ENCODE measurements at places on chromosomes 2 and 18. TPM values are rescaled to one million over a fixed set of nuclear protein-coding genes. Genes with fewer than 3 reads are reported as not detected.

ADGRF3 gene
- total RNA-seq, result 0.04 TPM

DNA sequence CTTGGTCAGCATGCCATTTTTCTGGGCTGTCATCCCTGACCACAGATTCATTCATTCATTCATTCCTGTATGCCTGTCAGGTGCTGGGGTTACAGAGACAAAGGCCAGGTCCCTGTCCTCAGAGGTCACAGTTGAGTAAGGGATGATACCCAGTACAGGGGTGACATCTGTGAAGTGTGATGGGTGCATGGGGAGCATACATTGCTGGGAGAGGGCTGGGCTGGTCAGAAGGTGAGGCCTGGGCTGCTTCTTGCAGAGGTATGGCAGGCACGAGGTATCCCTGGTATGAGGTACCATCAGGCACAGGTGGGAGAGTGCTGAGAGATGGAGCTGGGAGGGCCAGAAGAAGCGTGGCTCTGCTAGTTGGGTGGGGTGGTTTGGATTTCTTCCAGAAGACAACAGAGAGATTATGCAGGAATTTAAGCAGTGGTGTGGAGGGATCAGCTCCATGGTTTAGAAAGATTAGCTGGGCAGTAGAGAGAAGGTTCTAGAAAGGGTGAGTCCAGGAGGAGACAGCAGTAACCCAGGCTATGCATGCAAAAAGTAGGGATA is 181.9 kb upstream of the HAAO start:
- DNase-seq, result no peak

DNA sequence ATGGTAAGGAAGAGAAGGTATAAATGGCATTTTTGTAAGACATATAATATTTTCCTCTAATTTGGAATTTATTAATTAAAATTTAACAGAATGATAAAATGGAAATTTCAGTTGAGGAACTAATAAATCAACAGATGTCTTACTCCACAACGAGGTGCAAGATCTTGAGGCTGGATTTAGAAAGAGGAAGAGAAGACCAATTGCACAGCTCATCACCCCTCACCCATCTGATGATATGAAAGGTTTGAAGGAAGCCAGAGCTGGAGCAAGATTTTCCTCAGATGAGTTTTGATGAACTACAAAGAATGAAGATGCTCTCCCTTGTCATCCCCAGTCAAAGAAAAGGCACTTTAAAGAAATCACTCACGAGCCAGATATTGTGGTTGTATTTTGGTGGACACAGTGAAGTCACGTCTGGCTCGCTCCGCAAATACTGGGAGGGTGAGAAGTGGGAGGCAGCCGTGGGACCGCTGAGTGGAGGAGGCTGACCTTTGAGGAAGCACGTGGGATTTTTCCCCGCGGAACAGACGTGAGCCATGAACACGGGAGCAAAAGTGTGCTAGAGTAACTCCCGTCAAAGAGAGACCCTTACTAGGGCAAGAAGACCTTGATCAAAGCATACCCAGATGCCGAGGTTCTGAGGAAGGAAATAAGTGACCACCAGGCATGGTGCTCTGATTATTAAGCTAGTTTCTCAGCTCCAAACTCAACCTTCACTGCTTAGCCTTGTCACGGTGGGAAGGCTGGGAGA is 511.4 kb downstream of the RNF144A start:
- no peak for DNase-seq

- DNase-seq, result no peak
These were observed 88.0 kb upstream of the RTN4 start for GRCh38 chr2:55138014-55138881.

- no peak for DNase-seq
These were observed 185.0 kb downstream of the PRPF40A start for GRCh38 chr2:152532241-152532640.

- no peak for DNase-seq
These were observed 14.9 kb downstream of the EMX1 start for GRCh38 chr2:72932045-72932740.

DNA sequence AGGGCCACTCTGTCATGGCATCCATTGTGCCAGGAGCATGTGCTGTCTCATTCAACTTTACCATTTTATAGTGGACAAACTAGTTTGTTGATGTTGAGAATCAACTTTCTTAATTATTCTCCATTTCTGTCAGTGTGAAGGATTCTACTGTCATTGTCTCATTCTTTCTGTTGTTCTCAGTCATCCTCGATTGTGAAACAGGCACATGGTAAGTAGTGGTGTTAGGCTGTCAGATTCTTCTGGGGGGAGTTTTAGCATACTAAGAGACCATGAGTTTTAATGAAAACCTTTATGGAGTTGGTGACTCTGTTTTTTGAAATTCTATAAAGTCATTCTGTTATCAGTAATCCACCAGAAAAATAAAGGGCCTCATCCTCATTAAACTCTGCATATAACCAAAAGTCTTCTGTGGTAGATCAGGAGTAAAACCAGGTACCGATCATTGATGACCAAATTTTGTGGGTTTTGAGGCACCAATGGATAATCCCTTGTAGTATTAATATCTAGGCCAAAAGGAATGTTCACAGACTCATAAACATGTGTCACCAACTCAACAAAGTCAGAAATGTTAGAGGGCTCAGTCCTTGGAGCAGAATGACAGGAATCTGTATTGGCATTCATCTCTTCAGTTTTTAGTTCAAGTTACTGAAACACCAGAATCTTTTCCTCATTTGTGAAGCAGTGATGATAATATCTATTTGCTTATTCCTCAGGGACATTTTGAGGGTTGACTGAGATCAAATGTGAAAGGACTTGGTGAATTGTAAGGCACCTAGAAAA is 73.2 kb downstream of the CERS6 start:
- DNase-seq, result no peak

GRCh38 chr2:42286268-42286946 is 74.6 kb downstream of the COX7A2L start:
- DNase-seq, result no peak

- no peak for DNase-seq
These were observed 105.2 kb upstream of the TFCP2L1 start for GRCh38 chr2:121390082-121390692.
